Natural killer cell (primary cell): ENCODE measurements at places on chromosomes 4 and X. TPM values are rescaled to one million over a fixed set of nuclear protein-coding genes. Genes with fewer than 3 reads are reported as not detected.
A peak's percentile ranks its signal among the peaks of the same experiment; 100 is the strongest.

DNA sequence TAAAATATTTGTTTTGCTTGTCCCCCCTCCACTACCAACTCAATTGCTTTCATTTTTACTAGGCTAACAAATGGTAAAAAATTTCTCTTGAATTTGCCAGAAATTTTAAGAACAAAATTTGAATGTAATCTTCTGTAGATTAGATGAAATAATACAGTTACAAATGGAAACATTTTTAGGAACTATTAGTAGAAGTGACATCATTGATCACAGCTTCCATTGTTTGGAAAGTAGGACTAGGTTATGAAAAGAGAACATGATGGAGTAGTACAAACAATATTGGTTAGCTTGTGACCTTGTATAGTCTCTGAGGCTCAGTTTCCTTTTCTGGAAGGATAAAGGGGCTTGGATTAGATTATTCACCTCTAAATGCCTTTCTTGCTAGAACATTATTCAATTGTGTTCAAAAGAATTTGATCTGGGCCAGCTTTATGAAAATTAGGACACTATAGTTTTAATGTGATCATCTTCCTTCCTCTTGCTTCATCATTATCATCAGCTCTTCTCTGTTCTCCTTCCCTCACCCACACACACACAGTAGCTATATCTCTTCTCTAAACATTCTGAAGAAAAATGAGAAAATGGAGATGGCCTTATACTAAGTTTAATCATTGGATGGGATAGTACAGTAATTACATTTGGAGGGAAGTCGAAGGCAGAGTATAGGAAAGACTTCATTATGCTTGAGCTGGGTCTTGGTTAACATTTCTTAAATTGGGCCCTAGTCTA is 9.9 kb downstream of the MTMR1 start:
- no peak for DNase-seq
- peaks cover 4% of the 10 kb centered on the region for H3K4me1 ChIP-seq
- peaks cover 13% of the 10 kb centered on the region for H3K36me3 ChIP-seq
- H3K27me3 ChIP-seq: no peaks in the 10 kb centered on the region
- H3K27ac ChIP-seq: no peak overlapping the region

BRS3 gene
- total RNA-seq: not detected

DNA sequence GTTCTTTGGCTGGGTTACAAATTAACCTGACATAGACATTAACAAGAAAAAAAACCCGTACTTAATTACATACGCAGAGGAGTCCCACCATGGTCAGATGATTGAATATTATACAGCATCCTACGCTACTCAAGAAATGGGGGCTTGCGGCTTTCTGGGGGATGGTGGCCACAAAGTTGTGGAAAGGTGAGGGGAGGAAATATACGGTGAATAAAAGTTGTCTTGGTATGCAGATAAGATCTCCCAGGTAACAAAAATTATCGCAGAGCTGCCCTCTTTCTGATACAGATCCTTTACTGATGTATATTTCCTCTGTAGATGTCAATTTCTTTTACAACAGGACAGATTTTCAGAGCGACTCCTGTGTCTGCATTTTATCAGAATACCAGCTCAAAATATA is 890 bp downstream of the DCAF16 start:
- H3K27me3 ChIP-seq: no peaks in the 10 kb centered on the region
- peak overlapping the region; percentile 99 for H3K27ac ChIP-seq
- peaks cover 17% of the 10 kb centered on the region for H3K4me1 ChIP-seq

TASL gene
- 4.7 TPM for total RNA-seq

GRCh38 chr4:23654791-23655190 is 235.1 kb downstream of the PPARGC1A start:
- no peaks in the 10 kb centered on the region for H3K4me1 ChIP-seq
- H3K4me3 ChIP-seq: no peak overlapping the region
- H3K27me3 ChIP-seq: no peaks in the 10 kb centered on the region
- no peak for DNase-seq

DNA sequence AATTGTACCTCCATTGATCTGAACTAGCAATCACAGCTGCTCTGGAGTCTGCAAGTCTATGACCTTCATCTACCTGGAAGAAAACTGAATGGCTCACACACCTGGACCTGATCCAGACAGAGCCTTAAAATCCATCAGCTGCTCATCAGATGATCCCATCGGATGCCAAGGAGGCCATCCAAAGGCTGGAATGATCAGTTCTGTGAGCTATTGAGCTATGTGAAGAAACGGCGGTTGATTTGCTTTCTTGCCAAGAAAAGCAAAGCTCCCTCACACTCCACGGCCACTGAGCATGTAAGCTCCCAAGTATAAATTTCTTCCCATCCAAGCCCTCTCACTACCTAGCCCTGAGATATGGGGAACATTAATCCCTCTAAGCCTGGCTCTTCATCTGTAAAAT is 63.1 kb downstream of the RELL1 start:
- no peak overlapping the region for H3K27ac ChIP-seq
- no peak for DNase-seq
- peaks cover 10% of the 10 kb centered on the region for H3K36me3 ChIP-seq
- no peaks in the 10 kb centered on the region for H3K4me1 ChIP-seq
